Stimulated activated CD4-positive, alpha-beta T cell treated with anti-CD3 and anti-CD28 coated beads, Interleukin-1b, Interleukin-23, amount 100 ng/mL, for 1 hour (primary cell): ENCODE measurements at places on chromosomes 11 and 22.

- no peak for DNase-seq
These were observed 2.1 kb downstream of the LRP5 start for GRCh38 chr11:68314203-68315170.

DNA sequence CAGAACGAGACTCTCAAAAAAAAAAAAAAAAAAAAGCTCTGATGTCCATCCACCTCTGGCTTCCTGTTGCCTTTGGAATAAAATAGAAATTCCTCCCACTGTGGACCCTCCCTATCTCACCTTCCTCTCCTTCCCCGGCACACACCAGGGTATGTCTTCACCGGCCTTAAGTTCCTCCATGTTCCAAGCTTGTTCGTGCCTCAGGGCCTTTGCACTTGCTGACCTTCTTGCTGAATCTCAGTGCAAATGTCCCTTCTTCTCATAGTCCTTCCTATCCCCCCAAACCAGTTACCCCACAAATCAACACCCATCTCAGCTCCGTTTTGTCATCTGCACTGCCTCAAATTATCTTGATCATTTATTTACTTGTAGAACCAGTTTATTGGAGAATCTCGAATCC lies 20.6 kb downstream of the IFT27 start:
- DNase-seq: no peak

DNA sequence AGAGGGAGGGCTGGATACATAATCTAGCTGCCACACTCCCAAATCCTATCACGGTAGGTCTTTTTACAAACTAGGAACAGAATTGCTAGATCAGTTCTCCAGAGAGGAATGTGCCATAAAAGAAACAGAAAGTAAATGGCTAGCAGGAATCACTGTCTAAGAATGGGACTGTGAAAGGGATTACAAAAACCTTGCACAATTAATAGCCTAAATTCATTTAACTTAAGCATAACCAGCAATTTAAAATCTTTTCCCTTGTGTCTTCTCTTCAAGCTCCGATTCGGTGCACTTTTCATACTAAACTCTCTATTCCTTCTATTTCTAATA lies 35.2 kb downstream of the APOL5 start:
- no peak for DNase-seq

DNA sequence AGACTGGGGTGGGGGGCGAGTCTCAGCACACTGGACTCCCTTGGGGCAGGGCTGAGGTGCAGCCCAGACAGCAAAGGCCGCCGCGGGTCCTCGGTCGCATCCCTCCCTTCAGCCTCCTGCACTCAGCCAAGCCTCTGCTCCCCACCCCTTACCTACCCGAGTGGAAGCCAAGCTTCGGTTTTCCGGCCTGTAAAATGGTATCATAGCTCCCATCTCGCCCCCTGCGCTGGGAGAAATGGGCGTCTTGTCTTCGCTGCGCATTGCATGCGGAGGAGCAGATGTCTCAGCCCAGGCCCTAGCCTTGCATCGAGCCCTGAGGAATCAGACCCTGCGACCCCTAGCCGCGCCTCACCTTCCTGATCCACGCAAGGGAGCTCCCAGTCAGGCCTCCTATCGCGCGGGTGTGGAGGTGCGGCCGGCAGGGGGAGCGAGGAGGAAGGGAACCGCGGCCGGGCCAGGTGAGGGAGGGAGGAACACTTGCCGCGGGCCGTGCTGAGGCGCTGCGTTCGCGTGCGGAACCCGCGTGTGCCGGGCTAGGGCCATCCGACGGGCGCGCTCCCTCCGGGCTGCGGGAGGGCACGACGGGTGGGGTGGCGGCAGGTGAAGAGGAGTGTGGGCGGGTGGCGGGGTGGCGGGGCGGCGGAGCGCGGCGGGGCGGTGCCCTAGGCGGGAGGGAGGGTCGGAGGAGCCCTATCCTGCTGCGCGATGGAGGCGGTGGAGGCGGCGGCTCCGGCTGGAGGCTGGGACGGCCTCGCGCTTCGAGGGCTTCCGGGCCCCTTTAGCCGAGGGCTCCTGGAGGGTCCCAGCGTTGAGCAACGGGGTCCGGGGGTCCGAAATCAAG lies 4.1 kb upstream of the TBX1 start:
- peak; percentile 47 for DNase-seq

- no peak for DNase-seq
These were observed 234.2 kb downstream of the AASDHPPT start for GRCh38 chr11:106311531-106312230.

DNA sequence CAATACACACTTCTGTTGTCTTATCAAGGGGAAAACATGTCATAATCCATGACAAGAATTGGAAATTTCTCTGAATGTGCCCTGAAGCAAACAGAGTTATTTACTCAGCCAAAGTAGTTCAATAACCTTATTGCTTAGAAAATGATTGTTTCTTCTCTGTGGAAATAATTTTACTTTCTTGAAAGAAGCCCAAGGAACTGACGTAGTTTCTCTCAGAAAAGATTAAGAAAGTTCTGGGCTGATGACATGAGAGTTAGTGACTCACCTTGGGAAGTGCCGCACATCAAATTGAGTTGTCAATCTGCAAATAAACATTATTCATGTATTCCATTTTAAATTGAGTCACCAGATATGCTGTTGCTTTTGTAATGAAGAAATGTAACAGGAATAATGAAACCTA lies 418.6 kb upstream of the LRRC4C start:
- no peak for DNase-seq

GRCh38 chr11:9203691-9204311 lies 61.3 kb downstream of the DENND5A start:
- DNase-seq: no peak

GRCh38 chr11:12126344-12127019 lies 16.1 kb downstream of the MICAL2 start:
- DNase-seq: no peak

- no peak for DNase-seq
These were observed 690.4 kb downstream of the BRD1 start for GRCh38 chr22:49137206-49137840.

DNA sequence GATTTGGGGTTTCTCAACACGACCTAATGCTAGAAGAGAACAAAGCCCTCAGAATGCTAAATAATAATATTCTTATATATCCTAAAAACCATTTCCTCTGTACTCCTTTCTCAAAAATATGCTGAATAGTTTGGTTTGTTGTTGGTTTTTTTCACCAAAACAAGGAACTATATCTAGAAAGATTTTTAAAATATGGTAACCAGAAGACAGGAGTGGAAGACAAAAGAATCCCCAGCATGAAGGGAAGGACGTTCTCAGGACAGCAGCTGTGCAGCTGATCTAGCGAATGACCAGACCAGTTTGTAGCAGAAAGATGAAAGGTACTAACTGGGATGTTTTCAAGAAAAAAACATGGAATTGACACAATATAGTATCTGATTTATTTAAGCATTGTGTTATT lies 19.3 kb downstream of the FEZ1 start:
- no peak for DNase-seq

DNA sequence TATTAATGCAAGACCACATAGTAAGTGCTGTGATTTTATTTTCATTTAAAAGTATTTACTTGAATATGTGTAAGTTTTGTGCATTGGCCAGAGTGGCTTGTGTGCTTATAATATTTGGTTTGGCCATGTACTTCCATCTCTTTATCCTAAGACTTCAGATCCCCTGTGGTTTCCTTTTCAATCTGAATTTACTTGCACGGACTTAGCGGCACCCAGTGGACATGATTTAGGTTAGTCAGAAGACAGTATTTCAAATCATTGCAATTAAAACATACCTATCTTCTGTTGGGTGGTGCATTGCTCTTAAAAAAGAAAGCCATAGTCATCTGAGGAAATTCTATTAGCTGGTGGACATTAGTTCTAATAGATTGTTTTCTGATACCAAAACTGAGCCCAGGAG lies 30.7 kb downstream of the PIWIL4 start:
- no peak for DNase-seq

DNA sequence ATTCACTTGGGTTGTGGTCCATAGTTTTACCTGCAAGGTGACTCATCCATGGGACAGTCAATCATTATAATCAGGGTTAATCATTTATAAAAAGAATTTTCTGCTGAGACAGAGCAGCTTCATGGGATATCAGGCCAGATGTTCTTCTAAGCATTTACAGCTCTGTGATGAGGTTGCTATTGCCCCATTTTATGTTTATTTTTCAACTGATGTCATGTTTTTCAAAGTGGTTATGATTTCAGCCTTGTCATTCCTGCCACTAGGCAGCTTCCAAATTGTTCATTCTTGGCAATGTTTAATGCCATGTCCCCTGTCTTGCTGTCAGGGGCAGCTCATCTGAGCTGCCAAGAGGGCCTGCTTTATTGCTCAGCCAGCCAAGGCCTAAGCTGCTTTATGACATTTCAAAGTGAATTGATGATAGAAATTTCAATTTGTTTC lies 35.9 kb upstream of the ZBED5 start:
- DNase-seq: no peak

- no peak for DNase-seq
These were observed 1.5 kb downstream of the HSPB2 start for GRCh38 chr11:111913997-111914396.

GRCh38 chr11:61749591-61750217 lies 2.7 kb upstream of the MYRF start:
- DNase-seq: no peak

DNA sequence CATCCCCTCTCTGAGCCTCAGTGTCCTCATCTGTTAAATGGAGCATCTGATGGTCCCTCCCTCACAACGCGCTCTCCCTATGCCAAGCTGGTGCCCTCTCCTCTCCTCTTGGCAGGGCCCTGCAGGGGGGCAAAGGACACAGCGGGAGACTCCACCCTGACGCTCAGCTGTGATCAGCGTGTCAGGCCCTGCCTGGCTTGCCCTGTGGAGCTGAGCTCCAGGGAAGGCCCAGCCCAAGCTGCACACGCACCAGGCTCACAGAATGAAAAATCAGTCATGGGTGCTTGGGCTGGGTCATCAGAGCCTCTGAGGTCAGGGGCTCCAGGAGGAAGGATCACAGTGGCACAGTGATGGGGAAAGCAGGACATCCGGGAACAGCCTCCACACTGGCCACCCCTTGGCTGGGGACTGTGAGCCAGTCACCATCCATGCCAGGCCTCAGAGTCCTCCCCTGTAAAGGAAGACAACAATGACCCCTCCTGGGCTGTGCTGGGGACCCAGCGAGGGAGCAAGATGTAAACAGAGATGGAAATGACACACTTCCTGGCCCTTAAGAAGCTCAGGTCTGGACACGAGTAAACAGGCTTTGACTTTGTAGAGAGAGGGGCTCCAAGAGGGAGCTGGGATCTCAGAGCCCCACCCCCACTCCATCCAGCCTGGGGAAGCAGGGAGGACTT lies 36.6 kb downstream of the RPL3 start:
- no peak for DNase-seq

DNA sequence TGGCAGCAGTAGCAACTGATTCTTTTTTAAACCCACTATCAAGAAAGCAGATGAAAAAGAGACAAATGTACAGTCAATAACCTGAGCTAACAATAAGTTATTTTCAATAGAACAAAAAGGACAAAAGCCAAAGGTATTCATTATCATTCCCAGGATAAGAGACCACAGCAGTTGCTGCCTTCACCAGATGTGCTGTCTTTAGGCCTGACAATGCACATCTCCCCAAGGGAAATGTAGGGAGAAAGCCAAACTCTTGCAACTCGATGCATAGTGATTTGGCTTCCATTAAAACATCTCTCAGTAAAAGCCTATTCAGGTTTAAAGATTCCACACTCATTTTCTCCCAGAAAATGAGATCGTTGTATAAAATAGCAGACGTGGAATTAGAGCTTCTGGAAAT lies 210.7 kb downstream of the METTL15 start:
- DNase-seq: no peak

DNA sequence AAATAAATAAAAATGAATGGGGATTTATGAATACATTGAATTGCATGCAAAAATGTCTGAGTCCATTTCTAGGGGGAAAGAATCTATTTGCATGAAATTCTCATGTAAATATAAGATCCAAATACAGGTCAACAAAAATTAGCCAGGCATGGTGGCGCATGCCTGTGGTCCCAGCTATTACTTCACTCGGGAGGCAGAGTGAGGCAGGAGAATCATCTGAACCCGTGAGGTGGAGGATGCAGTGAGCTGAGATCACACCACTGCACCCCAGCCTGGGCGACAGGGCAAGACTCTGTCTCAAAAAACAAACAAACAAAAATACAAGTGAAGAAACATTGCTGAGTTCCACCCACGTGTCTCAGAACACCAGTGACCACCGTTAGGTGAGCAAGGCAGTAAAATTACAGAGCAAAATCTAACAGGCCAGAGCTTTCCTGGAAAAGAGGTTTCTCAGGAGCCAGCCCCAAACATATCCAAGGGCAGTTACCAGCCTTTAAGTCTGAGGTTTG lies 17.3 kb downstream of the PACSIN2 start:
- no peak for DNase-seq

DNA sequence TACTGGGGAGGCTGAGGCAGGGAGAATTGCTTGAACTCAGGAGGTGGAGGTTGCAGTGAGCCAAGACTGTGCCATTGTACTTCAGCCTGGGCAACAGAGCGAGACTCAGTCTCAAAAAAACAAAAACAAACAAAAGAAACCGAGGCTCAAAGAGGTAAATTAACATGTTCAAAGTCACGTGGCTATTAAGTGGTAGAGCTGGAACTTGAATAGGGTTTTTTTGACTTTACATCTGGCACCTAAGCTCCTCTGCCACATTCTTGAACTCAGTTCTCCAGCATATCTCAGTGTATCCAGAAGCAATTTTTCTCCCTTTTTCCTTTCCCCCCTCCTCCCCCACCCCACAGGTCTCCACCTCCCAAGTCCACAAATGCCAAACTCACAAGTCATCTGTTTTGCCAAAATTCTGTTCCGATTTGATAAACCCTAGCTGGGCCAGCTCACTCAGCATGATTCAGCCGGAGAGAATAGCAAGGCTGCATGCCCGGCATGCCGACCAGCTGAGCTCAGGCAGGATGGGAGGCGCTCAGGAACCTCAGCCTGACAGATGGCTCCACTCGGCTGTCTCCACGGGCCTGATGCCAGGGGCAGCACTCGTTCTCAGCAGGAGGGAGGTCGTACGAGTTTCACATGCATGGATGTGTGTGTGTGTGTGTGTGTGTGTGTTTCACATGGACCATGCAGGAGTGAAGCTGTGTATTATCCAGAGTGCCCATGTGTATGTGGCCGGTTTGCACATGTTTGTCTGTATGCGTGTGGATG lies 63.2 kb upstream of the RRAS2 start:
- no peak for DNase-seq
